PC-9 (cell line): ENCODE measurements at places on chromosomes 6 and 20.

- no peak for DNase-seq
These were observed 53.2 kb downstream of the CTCFL start for GRCh38 chr20:57471496-57472372.

DNA sequence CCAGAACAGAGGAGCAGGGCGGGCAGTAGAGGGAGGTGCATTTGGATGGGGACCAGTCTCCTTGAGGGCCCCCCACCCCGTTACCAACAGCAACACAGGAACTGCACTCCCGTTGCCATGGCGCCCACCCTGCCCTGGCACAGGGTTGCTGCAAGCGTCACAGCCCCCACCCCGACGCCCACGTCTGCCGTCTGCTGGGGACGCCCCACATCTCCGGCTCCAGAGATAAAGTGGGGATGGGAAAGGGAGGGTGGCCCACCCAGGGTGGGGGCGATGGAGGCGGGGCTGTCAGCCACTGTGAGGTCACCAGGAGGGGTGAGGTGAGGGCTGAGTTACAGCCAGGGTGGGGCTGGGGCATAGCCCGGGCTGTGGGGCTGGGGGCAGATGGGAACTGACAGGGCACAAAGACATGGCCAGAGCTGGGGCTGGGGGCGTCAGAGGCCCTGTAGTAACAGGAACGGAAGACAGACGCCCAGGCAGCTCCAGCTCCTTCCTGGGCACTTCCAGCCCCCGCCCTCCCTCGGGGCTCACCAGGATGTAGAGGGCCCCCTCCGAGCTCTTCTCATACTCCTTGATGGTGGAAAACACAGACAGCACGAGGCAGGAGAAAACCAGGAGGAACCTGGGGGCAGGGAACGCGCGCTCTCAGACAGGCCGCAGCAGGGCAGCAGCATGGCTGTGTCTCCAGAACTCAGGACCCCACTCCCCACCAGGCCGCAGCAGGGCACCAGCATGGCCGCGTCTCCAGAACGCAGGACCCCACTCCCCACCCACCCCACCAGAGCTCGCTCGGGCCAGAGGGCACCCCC is 26.0 kb downstream of the KCNQ2 start:
- no peak for DNase-seq

DNA sequence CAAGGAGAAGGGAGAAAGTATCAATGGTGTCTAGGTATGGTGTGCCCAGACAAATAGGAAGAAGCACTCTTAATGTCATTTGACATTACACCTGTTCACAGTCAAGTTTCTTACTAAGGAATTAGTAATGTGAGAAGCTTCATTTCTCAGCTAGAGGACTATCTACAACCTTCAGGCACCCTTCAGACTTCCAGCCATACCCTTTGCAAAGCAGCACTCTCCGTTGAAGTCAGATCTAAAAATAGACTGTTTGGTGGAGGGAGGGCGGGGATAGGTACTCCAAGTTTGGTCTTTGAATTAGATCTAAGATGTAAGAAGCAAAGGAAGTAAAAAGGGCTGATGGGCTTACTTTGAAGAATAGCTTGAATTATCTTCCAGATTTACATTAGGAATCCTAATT is 311.1 kb downstream of the SLC35F1 start:
- no peak for DNase-seq

GRCh38 chr20:1015181-1015580 is 13.1 kb upstream of the RSPO4 start:
- no peak for DNase-seq

GRCh38 chr20:59308493-59309201 is 8.2 kb downstream of the EDN3 start:
- DNase-seq: no peak

GRCh38 chr6:141532211-141532610 is 600.5 kb upstream of the GJE1 start:
- DNase-seq: no peak

DNA sequence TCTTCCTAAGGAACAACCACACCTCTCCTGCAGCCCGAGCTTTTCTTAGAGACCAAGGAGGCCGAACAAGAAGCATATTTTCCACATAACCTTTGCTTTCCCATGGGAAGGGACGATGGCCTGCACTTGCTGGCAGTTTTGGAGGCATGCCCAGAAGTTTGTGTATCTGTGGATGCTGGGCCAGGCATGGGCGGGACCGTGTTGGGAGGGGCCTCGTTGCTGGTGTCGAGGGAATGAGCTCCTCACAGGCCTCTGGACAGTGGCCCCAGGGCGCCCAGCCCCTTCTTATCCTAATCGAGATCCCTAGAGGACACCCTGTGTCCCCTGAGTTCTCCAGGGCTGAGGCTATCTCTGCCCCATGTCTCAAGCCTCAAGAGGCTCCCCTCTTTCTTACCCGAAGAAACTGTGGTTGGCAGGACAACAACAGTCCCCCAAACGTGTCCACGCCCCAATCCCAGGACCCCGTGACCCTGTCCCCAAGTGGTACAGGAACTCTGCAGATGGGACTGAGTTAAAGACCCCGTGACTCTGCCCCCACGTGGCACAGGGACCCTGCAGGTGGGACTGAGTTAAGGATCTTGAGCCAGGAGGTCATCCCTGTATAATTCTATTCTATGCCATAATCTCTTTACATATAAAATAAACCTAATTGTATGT is 99.5 kb upstream of the BHLHE23 start:
- DNase-seq: no peak

DNA sequence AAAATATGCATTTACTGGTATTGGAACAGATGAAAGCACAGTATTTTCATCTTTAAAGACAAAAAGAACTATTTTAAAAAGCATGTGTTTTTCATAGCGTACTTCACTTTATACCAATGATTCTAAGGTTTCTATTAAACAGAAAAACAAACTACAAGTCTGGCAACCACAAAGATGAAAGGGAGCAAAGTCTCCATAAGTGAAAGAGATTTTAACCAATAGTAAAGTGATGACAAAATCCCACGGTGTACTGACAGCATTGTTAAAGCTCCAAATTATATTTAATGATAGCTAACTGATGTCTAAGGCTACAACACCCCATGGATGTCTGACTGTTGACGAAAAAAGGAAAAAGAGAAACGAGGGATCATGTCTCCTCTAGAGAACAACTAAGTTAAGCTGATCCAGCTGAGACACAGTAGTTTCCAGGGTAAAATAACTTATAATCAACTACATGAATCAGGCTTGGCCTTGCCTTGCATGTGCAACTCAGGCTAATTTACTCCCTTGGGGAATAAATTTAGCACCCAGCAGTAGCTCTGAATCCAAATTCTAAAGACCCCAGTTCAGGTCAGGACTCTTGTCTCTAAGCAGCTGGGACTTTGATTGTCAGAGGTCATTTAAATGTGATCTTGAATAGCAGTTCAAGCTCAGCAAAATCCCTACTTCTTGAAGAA is 56.0 kb upstream of the TAB2 start:
- no peak for DNase-seq

DNA sequence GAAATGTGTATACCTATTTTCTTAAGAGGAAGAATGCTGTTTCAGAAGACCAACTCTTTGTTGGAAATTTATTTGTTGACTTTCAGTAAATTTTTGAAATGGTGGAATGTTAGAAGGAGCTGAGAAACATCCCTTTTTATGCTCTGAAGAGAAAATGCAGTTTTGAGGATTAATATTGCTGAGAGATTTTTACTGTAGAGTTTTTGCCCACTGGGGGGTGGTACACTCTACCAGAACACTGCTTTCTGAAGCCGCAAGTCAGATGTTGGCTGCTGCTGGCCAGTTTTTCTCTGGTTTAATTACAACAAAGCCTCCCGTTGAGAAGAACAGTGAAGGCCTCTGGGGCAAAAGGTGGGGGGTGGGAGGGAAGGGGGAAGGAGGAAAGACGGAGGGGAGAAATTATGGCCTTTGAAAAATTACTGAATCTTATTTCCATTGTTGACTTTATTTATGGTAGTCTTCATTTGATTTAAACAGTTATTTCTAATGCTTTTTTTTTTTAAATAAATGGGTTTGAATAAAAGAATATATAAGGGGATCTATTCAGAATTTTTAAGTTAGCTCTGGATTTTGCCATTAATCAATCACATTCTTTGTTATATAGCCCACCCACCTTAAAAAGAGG is 3.0 kb downstream of the FLRT3 start:
- DNase-seq: no peak

DNA sequence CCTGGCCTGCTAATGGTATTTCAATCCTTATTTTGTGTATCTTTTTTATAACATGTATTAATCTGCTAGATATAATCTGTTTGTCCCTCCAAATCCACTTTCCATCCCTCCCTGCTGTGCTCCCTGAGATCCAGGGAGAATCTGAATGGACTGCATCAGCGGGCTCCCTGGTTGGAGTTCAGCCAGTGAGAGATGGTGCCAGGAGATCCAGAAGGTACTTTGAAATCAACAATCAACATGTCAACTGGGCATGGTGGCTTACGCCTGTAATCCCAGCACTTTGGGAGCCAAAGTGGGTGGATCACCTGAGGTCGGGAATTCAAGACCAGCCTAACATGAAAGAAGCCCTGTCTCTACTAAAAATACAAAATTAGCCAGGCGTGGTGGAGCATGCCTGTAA is 4.4 kb downstream of the ATF6B start:
- no peak for DNase-seq
